ENCODE measurements at places on chromosomes 6 and 20.

DNA sequence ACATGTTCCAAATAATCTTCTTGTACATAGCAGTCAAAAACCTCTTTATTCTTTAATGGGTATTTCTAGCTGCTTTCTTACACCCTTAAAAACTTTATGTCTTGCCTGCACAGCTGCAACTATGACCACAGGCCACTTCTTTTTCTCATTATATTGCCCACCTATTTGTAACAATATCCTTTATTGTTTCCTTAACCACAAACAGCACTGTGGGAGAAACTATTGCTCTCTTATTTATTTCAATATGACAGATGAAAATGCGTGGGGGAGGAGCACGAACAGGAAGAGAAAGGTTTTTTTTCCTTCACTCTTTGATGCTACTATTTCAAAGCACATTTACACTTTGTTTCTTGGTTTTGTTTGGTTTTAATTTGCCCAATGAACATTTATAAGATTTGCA, 253.5 kb downstream of the GJA1 start:
- no peak for DNase-seq

GRCh38 chr20:17928633-17929311, 39.8 kb downstream of the SNX5 start:
- no peak for DNase-seq

DNA sequence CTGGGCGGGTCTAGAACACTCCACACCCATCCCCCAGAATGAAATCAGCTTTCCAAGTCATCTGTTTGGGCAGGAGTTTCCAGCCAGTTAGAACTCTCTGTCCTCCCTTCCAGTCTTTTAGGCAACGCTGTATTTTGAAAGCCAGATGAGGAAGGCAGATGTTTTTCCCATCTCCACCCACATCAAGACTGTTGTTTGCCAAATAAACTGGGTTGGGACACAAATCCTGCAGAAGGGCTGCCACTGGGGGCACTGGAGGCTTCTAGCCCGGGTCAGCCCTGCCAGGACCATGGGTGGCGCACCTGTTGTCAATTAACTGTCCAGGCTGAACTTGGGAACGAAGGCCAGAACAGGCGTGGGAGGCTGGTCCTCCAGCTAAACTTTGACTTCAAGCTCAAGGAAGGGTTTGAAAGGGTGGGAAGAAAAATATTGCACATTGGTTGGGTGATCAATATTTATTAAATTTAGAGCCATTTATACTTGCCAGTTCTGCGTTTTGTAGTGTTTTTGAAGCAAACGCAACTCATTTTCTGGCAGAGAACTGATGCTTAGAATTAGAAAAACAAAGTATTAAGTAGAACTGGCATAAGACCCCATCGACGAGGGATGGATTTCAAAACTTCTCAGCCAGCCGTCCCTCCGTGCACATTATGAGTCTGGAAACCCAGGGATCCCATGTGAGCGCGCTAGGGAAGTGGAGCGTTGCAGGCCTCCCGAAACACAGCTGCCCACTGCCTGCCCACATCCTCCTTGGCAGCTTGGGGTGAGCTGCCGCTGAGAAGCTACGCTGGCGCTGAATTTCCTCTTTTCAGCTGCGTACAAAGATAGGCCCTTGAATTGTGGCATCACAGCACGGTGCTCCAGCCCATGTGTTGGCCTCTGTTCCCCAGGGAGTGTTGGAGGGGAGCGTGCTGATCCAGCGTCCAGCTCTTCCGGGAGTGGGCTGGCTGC, 297.4 kb downstream of the QKI start:
- DNase-seq = no peak

DNA sequence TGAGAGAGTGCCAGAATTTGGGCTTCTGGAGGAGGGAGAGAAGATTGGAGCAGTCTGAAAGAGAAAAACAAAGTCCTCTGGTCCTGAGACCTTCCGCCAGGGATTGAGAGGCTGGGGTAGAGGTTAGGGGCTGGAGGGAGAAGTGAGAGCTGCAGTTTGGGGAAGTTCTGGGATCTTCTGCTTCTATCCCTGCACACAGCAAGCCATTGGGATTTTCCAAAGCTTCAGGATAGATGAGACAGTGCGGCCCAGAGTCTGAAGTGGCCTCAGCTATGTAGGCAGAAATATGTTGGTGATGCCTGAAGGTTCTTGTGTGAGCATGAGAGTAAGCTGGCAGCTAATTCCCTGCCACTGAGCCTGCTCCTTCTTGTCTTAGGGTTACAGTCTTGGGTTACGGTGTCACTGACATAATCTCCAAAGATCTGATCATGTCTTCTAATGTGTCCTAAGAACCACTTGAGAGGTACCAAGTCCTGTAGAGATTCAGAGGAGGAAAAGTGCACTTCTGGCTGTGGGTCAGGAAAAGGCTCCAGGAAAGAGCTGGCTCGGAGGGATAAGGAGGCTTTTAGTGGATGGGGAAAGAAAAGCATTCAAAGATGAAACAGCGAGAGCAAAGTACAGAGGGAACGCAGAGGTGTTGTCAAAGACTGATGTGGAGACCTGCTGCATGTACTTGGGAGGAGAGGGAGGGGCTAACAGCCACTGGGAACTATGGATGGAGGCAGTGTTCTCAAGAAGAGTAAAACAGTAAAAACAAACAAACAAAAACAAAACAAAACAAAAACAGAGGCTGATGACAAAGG, 131.1 kb upstream of the MYLIP start:
- DNase-seq = no peak

- DNase-seq = no peak
Measured at GRCh38 chr6:121857551-121857950, 422.1 kb downstream of the GJA1 start.

- no peak for DNase-seq
Measured at GRCh38 chr6:170305805-170306323, 694 bp upstream of the FAM120B start.

GRCh38 chr6:20400456-20401204, 1.0 kb upstream of the E2F3 start:
- DNase-seq = peak; percentile 47

- peak; percentile 27 for DNase-seq
Measured at GRCh38 chr20:46894971-46895905, 595 bp downstream of the EYA2 start.

DNA sequence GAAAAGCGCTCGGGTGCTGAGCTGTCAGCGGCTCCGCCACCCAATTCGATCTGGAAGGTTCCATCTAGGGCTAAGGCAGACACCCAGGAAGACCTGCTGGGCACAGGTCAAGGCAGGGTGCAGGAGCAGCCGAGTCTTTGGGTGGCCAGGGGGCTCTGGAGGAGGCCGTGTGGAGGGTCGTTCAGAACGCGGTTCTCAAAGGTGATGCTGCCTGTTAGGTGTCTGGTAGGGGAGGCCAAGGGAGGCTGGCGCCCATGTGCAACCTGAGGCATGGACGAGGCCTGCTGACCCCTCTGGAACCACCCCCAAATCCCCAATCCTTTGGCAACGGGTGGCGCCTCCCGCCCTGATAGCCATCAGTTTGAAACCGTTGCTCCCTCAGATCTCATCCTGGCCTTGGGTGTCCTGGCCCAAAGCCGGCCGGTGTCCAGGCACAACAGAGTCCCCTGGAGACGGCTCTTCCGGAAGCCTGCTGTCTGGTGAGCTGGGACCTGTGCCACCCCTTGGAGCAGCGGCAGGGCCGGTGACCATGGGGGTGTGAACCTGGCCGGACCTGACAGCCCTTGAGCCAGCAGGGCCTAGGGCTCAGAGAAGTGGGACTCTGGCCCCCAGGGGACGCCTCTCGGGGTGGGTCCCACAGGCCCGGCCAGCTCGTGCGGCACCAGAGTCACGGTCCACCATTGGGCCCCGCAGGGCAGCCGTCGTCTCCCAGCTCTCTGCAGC, 10.5 kb downstream of the SLC17A9 start:
- DNase-seq = no peak

GRCh38 chr6:40743226-40743625, 156.1 kb upstream of the LRFN2 start:
- no peak for DNase-seq

- DNase-seq = no peak
Measured at GRCh38 chr6:100879317-100879716, 1.8 kb downstream of the ASCC3 start.

GRCh38 chr6:156767603-156768467, 9.3 kb upstream of the ARID1B start:
- no peak for DNase-seq

DNA sequence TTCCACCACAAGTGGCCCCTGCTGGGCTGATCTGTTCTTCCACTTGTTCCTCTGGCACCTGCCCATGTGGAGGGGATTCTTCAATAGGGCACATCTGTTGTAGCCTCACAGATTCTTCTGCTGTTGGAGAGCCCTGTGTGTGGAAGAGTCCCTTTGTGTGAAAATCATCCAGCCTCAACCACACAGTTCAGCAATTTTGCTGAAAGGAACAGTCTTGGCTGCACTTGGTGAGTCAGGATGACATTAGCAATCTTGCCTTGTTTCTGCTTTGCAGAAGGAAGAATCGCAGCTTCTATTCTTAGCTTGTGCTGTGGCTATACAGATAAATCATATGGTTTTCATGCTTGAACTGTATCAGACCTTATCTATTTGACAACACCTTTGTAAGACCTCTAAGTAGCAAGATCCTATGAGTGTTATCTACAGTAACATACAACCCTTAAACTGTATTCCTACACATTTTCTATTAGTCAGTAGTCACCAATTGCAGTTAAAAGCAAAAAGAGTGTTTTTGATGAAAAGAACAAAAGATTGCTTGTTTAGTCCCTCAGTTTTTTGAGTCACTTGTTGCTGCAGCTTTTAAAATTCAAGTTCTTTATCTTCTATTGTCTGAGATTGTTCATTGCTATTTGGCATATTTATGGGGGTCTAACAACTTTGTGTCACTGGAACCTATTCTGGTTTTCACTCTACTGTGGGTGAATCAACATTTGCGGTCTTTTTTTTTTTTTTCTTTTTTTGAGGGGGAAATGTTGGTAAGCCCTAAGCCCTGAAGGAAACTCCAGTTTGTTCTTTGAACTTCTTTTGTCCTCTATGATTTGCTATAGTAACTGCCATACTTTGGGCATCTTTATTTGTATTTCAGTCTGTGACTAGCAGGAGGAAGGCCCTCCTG, 231.6 kb downstream of the TFAP2B start:
- DNase-seq = no peak

GRCh38 chr20:57669632-57670031, 40.2 kb downstream of the PMEPA1 start:
- DNase-seq = no peak

GRCh38 chr6:8831366-8832152, 396.2 kb upstream of the SLC35B3 start:
- DNase-seq = no peak

DNA sequence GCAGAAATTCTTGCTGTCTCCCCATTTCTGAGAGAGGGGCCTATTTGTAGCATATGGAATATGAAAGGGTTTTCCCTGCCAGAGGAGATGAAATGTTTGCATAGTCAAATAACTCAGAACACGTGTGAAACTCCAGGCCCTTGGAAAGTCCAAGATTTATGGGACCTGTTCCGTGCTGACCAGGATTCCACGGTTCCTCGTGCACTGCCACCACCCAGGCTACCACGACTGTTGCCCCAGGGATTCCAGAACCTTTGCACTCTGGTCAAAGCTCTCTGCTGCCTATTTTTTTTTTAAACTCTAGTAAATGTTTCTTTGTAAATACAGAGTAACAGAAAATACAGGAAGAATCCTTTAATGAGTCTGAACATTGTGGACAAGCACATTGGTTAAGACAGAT, 35.0 kb downstream of the MYLK4 start:
- DNase-seq = no peak

- DNase-seq = no peak
Measured at GRCh38 chr6:2850538-2851113, 9.0 kb upstream of the SERPINB1 start.

DNA sequence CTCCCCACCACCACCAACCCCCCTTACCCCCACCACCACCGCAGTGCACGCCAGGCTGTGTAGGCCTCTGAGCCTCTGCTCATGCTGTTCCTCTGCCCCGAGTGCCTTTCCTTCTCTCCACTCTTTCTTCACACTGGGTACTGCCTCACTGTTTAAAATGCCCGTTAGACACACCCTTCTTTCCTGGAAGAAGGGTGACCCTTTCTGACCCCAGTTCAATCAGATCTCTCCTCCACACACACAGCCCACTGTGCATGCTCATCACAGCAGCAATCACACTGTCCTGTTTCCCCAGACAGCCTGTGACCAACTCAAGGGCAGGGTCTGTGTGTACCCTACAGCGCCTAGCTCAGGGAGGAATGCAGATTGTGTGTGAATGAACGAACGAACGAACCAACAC, 10.0 kb downstream of the TMEM74B start:
- no peak for DNase-seq

- no peak for DNase-seq
Measured at GRCh38 chr20:37389241-37389747, 43.4 kb downstream of the SRC start.

- peak; percentile 72 for DNase-seq
Measured at GRCh38 chr6:27650620-27651370, 177.9 kb upstream of the ZNF184 start.

GRCh38 chr20:8370774-8371173, 238.7 kb downstream of the PLCB1 start:
- DNase-seq = no peak

DNA sequence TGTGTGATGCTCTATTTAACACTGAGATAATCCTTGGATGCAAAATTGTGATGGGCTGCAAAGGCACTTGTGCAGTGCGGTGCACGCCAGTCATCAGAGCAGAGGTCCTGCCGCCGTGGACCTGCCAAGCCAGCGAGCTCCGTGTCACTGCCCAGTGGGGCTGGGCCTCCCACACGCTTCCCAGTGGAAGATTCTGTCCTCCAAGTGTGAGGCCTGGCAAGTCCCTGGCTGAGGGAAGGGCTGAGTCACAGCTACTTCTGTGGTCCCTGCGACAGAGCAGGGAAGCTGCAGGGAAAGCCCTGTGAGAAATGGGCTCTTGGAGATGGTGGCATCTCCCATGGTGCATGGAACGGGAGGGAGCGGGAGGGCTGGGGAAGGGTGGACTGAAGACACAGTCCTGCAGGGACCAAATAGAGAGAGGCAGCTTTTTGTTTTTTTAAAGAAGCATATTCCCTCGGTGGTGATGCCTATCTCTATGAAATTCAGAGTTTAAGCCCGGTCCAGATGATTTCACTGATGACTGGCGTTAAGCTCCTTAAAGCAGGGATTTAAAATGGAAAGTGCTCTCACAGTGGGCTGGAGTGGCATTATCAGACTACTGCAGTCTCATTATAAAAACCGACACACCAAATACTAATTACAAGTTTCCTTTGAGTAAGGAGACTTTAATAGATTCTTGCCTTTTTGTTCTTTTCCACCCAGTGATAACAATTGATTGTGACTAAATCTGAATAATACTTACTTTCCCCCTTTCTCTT, 413.7 kb downstream of the QKI start:
- DNase-seq = no peak

GRCh38 chr20:8306937-8307336, 174.9 kb downstream of the PLCB1 start:
- no peak for DNase-seq

DNA sequence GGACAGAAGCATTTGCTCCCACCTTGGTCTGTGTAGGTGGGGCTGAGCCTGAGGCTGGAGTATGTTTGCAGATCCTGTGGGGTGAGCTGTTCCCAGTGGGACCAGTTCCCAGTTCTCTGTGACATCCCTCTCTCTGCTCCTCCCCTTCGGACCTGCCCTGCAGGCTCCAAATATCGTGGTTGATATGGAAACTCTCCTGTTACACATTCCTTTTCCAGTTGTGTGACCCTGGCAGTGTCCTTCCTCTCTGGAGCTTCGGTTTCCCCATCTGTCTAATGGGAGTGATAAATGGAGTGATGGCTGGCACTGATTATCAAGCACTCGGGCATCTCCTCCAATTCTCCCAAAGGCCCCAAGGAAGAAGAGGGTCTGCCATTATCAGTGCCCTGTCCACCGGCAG, 15.7 kb upstream of the TGM2 start:
- no peak for DNase-seq

- DNase-seq = no peak
Measured at GRCh38 chr6:135748189-135748588, 103.3 kb upstream of the PDE7B start.

All from SHP77 (cell line).